ENCODE measurements at places on chromosomes 4 and X. TPM values are rescaled to one million over a fixed set of nuclear protein-coding genes. Genes with fewer than 3 reads are reported as not detected.

BEX5 gene
- not detected for total RNA-seq

CYTL1 gene
- 1.4 TPM for total RNA-seq

GRCh38 chrX:118976599-118977340, 2.4 kb downstream of the LONRF3 start:
- no peak overlapping the region for H3K4me3 ChIP-seq
- peaks cover 53% of the 10 kb centered on the region for H3K27me3 ChIP-seq
- no peak overlapping the region for H3K27ac ChIP-seq
- H3K36me3 ChIP-seq = no peaks in the 10 kb centered on the region
- no peak for DNase-seq

DNA sequence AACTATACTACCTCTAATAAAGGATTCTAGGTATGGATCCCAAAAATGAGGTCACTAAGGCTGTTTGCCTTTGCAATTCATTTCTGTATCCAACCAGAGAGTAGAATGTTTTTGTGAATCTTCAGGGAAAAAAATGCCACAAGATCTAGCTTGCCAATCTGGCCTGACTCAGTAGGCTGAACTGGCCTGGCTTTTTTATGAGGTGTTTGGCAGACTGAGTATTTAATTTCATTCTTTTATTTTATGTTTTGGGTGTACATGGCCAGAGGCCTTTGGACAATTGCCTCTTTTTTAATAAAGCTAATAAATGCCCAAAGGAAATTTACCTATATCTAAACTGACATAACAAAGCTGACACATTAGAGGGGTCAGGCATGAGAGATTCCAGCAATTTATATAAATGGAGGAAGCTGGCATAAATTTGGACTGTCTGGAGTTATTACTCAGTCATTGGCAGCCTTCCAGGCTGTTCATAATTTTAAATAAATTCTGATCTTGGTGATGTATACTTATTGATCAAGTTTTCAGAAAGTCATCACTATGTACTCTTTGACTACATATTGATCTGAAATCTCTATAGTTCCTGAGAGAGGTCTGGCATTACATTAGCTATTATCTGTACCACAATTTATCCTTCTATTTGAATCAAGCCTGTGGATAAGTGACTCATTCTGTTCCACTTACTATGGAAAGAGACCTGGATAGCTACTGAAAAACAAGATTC, 376.4 kb upstream of the NOCT start:
- peaks cover 2% of the 10 kb centered on the region for H3K27me3 ChIP-seq
- peak; percentile 28 for DNase-seq
- H3K4me1 ChIP-seq = no peaks in the 10 kb centered on the region

DNA sequence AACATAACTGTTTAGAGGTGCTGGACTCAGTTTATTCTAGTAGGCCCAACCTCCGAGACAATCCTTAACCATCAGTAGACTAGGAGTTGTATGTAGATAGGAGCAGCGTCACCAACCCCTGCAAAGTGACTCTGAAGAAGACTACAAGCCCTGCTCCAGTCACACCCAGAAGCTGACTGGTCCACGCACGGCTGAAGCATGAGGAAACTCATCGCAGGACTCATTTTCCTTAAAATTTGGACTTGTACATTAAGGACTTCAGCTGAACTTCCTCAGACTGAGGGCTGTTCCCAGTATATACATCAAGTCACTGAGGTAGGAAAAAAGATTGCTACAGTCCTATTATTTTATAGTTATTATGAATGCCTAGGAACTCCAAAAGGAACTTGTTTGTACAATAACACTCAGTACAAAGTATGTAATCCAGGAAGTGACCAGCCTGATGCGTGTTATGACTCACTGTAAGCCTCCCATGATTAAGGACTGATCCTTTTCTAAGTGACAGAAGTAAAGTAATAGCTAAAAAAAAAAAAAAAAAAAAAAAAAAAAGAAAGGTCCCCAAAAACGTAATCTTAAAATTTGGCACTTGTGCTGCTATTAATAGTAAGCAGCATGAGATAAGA, 41.6 kb upstream of the UGT2B7 start:
- H3K27ac ChIP-seq = peak overlapping the region; percentile 81
- peaks cover 6% of the 10 kb centered on the region for H3K4me1 ChIP-seq
- peak; percentile 87 for DNase-seq
- H3K36me3 ChIP-seq = no peaks in the 10 kb centered on the region
- H3K4me3 ChIP-seq = no peak overlapping the region
